ENCODE measurements at places on chromosomes 7 and 10.
A peak's percentile ranks its signal among the peaks of the same experiment; 100 is the strongest.

- no peak for DNase-seq
Observed at GRCh38 chr10:87000491-87000890, 19.6 kb upstream of the FAM25A start.

GRCh38 chr7:29893351-29893965 lies 87.2 kb downstream of the WIPF3 start:
- no peak for DNase-seq

DNA sequence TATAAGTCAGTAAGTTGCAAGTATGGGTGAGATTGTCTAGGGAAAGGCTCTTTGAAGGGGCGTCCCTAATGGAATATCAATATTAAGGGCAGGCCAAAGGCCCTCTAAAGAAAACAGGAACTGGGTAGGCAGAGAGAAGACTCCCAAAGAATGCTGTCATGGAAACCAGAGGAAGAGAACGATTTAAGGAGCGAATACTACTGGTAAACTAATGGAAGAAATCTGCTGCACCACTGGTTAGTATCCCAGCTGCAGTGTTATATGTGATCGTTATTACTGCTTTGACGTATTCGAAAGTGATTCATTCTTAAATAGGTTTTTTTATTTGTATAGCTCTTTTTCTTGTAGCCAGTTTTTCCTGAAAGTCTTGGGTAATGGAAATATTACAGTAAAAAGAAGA lies 1.3 kb downstream of the CASP2 start:
- DNase-seq = no peak

DNA sequence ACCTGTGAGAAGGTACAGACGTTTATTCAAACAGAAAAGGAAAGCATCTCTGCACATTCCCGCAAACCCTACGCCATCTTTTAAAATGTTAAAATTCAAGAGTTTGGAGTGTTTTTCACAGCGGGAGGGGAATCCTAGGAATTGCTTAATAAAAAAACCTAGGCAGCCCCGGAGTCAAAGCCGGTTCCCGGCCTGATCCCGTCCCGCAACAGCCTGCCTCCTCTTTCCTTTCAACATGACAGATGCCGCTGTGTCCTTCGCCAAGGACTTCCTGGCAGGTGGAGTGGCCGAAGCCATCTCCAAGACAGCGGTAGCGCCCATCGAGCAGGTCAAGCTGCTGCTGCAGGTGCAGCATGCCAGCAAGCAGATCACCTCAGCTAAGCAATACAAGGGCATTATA lies 123.0 kb upstream of the VSTM2A start:
- no peak for DNase-seq

DNA sequence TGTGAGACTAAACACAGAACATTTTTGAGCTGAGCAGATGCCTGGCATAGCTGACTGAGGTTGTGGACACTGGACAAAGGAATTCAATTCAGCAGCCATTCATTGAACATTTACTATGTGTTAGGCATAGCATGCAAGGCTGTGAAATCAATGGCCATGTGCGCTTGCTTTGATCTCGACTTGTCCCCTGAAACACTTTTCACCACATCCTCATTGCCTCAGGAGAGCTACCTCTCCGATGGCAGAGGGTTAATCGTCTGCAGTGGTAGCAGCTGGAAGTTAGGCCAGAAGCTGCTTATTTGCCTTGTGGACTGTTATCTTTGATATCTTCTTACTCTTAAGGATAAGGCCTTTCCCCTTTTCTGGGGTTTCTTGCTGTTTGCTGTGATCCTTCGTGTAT lies 297.8 kb downstream of the AUTS2 start:
- DNase-seq = no peak

DNA sequence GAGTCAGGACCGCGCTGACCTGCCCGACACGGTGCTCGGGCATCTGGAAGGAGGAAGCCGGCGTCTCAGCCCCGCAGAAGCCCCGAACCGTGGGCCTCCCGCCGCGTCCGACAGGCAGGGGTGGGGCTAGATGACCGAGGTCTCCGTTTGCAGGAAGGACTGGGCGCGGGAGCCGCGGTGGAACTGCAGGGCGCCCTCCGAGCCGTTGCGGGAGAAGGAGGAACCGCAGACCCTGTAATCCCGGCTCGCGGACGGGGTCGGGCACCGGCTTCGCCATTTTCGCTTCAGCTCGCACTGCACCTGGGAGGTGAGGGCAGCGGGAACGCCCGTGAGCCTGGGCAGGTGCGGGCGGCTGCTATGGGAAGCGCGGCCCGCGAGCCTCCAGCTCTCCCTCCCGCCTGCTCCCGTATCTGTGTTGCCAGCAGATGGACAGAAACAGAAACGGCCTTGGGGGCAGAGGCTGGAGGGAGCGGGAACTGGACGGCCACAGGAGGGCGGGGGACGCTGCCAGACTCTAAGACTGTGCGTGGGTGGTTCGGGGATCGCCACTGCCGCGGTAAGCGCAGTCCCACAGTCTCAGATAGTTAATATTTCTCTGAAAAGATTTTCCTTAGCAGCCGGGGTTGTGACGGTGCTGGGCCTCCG lies 114.1 kb downstream of the VIPR2 start:
- no peak for DNase-seq

GRCh38 chr7:20089431-20089830 lies 127.8 kb downstream of the MACC1 start:
- DNase-seq = no peak

DNA sequence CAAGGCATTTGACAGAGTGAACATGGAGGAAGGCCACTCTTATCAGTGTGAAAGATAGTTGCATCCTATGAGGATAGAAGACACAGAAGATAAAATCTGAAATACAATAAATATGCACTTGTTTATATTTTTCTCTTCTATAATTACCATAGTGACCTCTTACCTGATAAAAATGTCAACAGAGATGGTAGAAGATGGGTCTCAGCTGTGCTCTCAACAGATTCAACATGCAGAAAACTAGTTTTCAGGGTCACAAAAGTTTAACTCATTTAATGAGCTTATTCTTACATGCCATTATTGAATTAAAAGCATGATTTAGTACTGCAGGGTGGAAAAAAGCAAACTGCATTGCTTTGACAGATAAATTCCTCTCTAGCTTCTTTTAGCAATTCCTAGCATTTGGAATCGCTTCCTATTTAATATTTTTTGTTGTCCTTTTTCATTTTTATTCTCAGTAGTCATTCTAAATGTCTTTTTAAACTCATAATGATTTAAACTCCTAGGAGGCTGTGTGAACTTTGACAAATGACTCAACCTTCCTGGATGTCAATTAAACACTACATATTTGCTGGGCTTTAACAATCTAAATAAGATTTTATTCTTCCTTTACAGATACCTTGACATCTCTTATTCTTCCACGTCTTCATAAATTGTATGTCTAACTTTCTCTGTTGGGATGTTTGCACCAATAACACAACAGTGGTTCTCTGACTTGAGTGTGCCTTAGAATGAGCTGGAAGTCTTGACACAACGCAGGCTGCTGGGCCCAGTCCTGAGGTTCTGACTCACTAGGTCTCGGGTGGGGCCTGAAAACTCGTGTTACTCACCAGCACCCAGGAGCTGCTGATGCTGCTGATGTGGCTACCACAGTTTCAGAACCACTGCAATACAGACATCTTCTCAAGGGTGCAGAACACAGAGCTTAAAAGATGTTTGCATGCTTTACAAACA lies 565.5 kb upstream of the IGFBP3 start:
- peak; percentile 76 for DNase-seq

GRCh38 chr10:34759837-34760215 lies 55.3 kb downstream of the PARD3 start:
- DNase-seq = no peak

GRCh38 chr10:48778193-48778857 lies 93.7 kb downstream of the WDFY4 start:
- no peak for DNase-seq

DNA sequence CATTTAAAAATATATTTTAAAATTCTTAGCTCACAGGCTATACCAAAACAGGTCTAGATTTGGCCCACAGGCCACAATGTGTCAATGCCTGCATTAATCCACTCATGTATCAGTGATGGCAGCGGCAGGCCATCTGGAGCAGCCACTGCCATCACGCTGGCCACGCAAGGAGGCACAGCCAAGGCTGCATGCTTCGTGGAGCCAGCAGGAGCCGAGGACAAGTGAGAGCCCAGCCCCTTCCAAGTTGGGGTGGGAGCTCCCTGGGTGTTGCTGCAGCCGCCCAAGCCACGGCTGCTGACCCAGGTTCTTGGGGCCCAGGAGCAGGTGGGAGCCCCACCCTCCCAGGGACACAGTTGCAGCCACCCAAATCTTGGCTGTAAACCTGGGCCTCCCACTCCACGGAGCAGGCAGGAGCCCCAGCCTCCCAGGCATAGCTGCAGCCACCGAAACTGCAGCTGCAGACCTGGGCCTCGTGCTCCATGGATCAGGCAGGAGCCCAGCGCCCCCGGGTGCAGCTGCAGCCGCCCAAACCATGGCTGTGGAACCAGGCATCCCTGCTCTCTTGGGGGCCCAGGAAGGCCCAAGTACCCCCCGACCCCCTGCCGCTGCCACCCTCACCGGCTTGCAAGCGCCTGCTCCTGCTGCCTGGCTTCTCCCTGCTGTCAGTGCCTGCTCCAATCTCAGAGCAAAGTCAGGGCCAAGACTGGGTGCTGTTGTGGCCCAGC lies 87.3 kb upstream of the CACUL1 start:
- DNase-seq = no peak

GRCh38 chr7:36037121-36037662 lies 115.9 kb upstream of the EEPD1 start:
- peak; percentile 74 for DNase-seq

DNA sequence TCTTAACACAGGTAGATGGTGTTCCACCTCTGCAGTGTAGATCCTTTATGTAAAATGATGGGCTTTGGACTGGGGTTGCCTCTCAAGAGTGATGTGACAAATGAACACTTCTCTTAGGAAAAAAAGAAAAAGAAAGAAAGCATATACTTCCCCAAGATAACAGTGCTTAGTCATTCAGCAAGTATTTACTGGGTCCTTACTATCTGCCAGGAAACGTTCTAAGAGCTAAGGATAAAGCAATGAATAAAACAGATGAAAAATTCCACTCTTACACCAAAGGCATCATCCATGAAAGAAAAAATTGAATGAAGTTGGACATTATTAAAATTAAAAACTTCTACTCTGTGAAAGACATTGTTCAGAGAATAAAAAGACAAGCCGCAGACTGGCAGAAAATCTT lies 177.3 kb downstream of the C7orf25 start:
- no peak for DNase-seq

DNA sequence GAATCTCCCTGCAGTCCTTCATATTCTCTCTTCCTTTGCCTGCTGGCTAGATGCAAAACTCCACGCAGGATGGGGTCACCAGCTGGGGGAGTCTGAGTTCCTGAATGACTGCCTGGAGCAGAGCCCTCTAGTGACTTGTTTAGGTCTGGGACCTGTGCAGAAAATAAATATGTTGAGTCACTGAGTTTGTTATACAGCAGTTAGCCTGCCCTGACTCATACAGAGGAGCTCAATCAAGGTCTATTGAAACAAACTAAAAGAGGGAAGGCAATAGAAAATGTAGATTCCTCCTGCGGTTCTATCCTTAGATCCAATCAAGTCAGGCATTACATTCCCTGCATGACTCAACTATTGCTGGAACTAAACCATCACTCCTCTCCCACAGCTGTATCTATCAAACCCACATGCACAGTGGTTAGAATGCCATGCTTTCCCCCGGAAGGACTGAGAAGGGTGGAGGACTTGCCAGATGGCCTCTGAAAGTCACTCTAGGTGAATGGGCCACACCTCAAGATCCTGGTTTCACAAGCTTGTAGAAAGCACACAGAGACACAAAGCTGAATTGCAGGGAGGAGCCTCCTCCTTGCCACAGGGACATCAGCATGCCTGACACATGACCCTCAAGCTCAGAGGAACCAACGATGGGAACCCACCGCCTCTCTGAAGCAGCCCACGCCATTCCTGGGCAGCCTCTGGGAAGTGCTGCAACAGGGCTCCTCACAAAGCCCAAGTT lies 73.9 kb downstream of the SH3PXD2A start:
- DNase-seq = peak; percentile 98

DNA sequence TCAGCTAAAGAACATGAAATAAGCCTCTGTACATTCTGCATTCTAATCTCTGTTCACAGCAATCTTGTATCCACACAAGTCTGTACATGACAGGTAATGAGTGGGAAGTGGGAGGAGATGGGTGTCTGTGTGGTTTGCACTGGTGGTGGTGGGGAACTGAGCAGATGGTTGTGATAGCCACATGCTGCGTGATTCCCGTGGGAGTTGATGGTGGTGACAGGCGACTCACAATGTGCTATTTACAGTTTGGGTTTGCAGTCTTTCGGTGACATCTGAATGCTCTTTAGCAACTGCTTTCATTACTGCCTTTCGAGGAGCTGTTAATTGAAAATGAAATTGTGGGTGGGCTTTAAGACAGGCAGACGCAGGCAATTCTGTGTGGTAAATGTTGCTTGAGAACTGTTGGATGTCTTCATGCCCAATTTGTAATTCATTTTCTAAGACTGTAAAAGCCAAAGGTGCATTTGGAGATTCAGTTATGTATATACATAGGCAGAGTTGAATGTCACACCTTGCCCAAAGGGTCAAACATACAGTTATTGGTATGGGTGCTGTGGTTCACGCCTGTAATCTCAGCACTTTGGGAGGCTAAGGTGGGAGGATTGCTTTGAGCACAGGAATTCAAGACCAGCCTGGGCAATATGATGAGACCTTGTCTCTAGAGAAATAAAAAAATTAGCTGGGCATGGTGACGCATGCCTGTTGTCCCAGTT lies 308.2 kb downstream of the AUTS2 start:
- DNase-seq = no peak

DNA sequence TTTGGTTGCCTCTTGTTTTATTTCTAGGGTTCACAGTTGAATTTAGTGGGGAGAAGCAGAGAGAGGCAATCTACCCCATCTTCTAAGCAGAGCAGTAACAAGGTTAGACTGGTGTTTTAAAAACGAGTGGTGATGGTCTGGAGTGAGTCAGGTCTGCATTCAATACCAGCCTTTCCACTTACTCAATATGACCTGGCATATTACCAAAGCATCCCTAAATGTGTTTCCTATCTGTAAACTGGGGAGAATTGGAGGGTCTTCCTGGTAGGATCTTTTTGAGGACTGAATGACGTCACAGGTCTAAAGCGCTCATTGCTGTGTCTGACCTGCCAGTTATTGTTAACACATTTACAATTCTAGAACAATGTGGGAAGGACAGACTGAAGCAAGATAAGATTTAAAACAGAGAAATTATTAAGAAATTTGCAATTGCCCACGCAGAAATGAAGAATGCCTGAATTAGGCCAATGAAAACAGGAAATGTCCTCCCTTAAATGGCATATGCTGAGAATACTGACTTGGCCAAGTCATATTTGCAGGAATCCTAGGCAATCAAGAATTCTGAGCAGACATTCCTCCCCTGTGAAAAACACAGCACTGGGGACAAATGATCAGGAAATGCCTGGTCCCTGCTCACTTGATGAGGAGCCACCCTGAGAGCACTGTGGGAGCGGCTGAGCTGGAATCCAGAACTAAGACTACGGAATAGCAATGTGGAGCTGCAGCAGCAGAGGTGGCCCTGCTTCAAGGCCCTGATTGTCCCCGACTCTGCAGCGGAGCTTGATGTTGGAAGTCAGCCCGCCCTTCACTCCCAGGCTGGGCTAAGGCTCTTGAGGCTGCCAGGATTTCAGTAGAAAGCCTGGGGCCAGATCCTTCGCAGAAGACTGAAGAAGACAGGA lies 184.5 kb upstream of the CXCL12 start:
- peak; percentile 94 for DNase-seq

Data from GM04503 (cell line).